Mesothelial cell of epicardium (in vitro differentiated cells): ENCODE measurements at places on chromosomes 12 and 14.

DNA sequence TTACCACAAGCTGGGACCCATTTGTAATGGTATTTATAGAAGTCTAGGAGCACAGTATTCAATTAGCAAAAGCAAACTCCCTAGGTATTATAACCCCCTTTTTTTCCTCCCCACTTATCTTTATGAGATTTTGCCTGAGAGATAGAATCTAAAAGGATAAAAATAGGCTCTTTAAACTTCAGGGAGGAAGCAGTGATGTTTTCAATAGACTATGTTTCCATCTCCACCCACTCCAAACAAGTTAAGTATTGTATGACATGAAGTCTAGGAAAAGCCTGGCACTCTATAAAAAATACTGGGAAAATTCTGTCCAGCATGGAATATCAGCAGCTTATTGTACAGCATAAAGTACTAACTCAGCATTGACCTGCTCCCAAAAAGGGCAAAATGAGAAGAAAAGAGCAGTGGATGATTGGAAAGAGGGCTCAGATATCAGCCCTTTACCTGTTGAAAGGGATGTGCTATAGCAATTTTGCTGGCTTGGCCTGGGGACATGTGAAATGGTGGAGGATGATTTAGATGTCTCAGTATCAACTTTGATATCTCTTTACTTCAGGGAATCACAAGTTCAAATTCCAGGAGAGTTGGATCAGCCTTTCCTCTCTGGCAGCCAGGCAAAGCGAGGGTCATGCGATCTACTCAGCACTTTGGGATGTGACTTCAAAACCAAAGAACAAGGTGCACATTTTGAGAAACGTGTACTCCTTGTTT, 72.4 kb downstream of the IGF1 start:
- H3K36me3 ChIP-seq: no peaks in the 10 kb centered on the region
- peak overlapping the region; percentile 7 for H3K27ac ChIP-seq
- H3K27me3 ChIP-seq: no peaks in the 10 kb centered on the region
- H3K4me1 ChIP-seq: peaks cover 27% of the 10 kb centered on the region
- no peak for DNase-seq
- no peak overlapping the region for H3K4me3 ChIP-seq

DNA sequence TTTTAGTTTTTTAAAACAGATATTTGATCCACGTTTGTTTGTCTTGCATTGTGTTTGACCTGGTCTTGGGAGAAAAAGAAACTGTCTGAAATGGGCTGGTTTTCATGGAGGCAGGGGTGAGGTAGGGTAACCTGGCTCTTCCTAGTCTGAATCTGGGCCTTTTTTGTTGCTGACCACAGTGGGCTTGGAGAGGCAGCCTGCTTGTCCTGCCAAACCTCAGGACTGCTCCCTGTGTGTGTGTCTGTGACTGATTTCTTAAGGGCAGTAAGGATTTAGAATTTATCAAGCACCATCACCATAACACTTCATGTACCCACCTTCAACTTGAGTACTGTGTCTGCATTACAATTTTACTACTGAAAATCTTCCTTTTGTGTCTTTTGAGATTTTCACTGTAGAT, 28.5 kb downstream of the DAAM1 start:
- no peak for DNase-seq
- no peaks in the 10 kb centered on the region for H3K27me3 ChIP-seq
- no peak overlapping the region for H3K4me3 ChIP-seq
- peaks cover 9% of the 10 kb centered on the region for H3K36me3 ChIP-seq
- H3K4me1 ChIP-seq: peaks cover 21% of the 10 kb centered on the region

GRCh38 chr12:108638141-108638827, 4.6 kb upstream of the SELPLG start:
- H3K27me3 ChIP-seq: no peaks in the 10 kb centered on the region
- no peaks in the 10 kb centered on the region for H3K36me3 ChIP-seq
- peaks cover 32% of the 10 kb centered on the region for H3K4me1 ChIP-seq
- DNase-seq: no peak

DNA sequence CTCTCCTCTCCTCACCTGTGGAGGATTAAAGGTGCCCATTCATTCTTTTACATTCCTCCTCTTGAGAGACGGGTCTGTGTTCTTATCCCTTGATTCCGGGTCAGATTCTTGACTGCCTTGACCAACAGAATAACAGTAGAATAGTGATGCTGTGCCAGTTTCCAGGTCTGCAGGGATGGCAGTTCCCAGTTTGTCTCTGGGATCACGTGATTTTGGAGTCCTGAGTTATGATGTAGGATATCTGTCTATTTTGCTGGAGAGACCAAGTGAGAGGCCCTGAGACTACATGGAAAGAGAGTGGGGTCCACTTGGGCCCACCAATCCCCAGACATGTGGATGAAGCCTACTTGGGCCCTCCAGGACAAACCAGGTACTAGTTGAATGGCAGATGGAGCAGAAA, 142.8 kb downstream of the TTC8 start:
- DNase-seq: no peak
- H3K36me3 ChIP-seq: no peaks in the 10 kb centered on the region
- H3K4me3 ChIP-seq: no peak overlapping the region
- no peaks in the 10 kb centered on the region for H3K4me1 ChIP-seq
- H3K27ac ChIP-seq: no peak overlapping the region

DNA sequence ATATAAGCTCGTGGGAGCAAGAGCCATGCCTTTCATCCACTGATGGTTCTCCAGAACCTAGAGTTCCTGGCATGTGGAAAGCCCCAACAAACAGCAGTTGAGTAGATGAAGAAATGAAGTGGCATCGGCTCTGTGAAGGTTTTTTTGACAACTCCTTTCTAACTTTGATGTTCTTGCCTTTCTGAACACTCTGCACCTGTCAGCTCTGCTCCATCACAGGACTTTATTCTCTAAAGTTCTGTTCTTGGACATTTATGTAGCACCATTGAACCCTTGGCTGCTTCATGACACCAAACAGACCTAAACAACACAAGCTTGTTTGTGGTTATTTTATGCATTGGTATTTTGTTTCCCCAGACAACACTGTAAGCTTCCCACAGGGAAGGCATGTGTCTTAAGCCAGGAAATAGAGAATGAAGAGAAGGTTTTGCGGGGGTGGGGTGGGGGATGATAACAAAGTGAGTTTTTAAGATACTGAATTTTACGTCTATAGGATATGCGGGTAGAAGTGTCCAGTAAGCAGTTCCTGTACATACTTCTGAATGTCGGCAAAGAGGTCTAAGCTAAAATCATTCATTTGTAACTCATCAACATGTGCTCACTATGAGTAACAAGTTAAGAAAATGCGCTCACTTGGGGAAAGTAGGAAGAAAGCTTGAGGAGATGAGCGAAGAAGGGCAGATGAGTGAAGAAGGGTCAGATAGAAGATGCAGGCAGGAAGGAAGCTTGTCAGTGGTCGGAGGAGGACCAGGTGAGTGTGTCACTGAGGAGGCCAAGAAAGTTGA, 146.0 kb upstream of the PLEKHG7 start:
- peaks cover 30% of the 10 kb centered on the region for H3K4me1 ChIP-seq
- no peak for DNase-seq
- no peaks in the 10 kb centered on the region for H3K27me3 ChIP-seq
- H3K27ac ChIP-seq: no peak overlapping the region
- H3K4me3 ChIP-seq: no peak overlapping the region

DNA sequence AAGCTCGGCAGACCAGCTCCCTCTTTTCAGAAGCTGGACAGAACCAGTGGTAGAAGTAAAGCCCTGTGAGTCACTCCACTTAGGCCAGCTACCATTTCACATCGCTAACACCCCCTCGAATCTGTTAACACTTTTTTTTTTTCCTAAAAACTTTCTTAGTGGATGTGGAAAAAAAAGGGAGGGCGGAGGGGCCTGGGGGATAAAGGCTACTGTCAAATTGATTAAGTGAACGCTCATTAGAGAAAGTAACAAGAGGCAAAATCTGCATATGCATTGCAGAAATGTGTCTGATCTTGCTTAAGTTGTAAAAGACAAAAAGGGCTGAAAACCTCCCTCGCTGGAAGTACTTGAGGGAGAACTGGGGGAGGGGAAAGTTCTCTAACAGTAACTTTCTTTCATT, 86.6 kb upstream of the OTX2 start:
- H3K27ac ChIP-seq: no peak overlapping the region
- no peak overlapping the region for H3K4me3 ChIP-seq
- peaks cover 18% of the 10 kb centered on the region for H3K27me3 ChIP-seq
- DNase-seq: no peak
- H3K4me1 ChIP-seq: peaks cover 2% of the 10 kb centered on the region

- H3K4me3 ChIP-seq: peak within 1 kb of the TSS; percentile 81
- peak within 1 kb of the TSS; percentile 92 for H3K27ac ChIP-seq
- H3K27me3 ChIP-seq: no peaks in the 10 kb centered on the region
- DNase-seq: peak; percentile 93
- H3K36me3 ChIP-seq: peaks cover 5% of the 10 kb centered on the region
Measured at GRCh38 chr14:92748259-92749016, at the start of gene LGMN. LGMN (minus strand) TSS chr14:92748627; CDS start chr14:92732786, 15,841 bp downstream.

- no peak for DNase-seq
- H3K27ac ChIP-seq: no peak overlapping the region
- no peaks in the 10 kb centered on the region for H3K27me3 ChIP-seq
- peaks cover 13% of the 10 kb centered on the region for H3K4me1 ChIP-seq
- no peak overlapping the region for H3K4me3 ChIP-seq
Measured at GRCh38 chr14:35361141-35361480, 43.4 kb downstream of the NFKBIA start.

DNA sequence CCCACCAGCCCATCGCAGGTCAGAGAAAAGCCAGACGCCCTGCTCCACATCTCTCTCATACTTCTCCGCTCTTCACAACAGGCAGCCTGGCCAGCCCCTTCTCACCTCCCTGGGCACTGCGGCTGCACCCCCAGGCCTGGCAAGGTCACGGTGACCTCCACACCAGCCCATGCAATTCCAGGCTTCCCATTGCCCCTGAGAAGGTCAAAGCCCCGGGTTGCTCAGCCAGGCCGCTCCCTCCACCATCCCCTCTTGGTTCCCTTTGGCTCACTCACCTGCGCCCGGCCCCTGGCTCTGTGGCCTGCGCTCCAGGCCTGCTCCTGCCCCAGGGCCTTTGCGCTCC, 55.4 kb downstream of the GALNT9 start:
- H3K27me3 ChIP-seq: peaks cover 64% of the 10 kb centered on the region
- H3K4me3 ChIP-seq: no peak overlapping the region
- no peak overlapping the region for H3K27ac ChIP-seq
- no peak for DNase-seq

DNA sequence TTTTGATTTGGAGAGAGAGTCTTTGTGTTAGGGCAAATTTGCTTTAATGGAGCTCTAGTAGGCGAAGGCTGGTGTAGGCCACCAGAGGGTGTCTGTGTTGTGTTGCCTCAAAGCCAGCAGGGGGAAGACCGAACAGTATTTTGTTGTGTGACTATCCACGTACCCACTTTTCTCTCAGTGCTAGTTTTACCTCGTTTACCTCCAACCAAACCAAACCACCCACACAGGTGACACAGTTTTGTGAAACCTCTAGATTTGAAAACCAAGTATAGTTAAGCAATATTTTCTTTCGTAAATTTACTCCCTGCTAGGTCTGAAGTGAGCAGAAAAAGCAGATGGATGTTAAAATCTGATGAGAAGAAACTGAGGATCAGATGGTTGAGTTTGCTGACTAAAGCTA, 36.3 kb upstream of the NPFF start:
- peak; percentile 23 for DNase-seq
- peaks cover 15% of the 10 kb centered on the region for H3K4me1 ChIP-seq
- H3K27ac ChIP-seq: peak overlapping the region; percentile 49
- peaks cover 21% of the 10 kb centered on the region for H3K36me3 ChIP-seq

GRCh38 chr12:127025545-127025944, 1241.4 kb upstream of the TMEM132C start:
- DNase-seq: no peak
- no peaks in the 10 kb centered on the region for H3K4me1 ChIP-seq
- no peaks in the 10 kb centered on the region for H3K36me3 ChIP-seq

- no peak overlapping the region for H3K4me3 ChIP-seq
- H3K27ac ChIP-seq: no peak overlapping the region
- DNase-seq: no peak
- peaks cover 2% of the 10 kb centered on the region for H3K27me3 ChIP-seq
Measured at GRCh38 chr14:87767567-87767901, 225.4 kb downstream of the GALC start.

DNA sequence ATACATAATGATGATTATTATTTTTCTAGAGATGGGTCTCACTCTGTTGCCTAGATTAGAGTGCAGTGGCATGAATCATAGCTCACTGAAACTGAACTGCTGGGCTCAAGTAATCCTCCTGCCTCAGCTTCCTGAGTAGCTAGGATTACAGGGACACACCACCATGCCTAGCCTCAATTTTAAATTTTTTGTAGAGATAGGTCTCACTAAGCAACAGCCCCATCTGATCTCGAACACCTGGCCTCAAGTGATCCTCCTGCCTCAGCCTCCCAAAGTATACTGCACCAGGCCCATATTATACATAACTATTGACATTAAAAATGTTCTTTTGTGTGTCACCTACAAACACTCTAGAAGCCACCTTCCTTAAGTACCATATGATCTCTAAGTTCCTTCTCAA, 3.4 kb downstream of the TXNRD1 start:
- H3K27me3 ChIP-seq: no peaks in the 10 kb centered on the region
- no peak overlapping the region for H3K4me3 ChIP-seq
- peaks cover 4% of the 10 kb centered on the region for H3K36me3 ChIP-seq
- peak overlapping the region; percentile 92 for H3K27ac ChIP-seq

DNA sequence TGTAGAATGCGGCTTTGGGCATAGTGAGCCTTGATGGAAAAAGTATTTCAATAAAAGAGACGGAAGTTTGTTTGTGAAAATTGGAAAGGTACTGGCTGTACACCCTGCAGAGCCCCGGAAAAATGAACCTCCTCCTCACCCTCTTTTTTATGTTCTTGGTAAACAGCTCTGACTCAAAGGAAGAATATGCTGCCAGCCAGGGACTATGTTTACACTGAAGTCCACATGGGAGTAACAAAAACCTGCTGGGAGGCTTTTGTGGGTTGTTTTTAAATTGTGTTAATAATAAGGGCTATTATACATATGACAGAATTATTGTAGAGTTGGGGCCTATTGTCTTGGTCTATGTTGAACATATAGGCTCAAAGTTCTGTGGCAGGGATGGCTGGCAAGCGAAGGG, 70.7 kb downstream of the TTC8 start:
- no peak overlapping the region for H3K27ac ChIP-seq
- no peaks in the 10 kb centered on the region for H3K4me1 ChIP-seq
- H3K36me3 ChIP-seq: no peaks in the 10 kb centered on the region
- no peak overlapping the region for H3K4me3 ChIP-seq
- no peak for DNase-seq
- H3K27me3 ChIP-seq: peaks cover 30% of the 10 kb centered on the region

- peak overlapping the region; percentile 98 for H3K27ac ChIP-seq
- H3K4me1 ChIP-seq: peaks cover 29% of the 10 kb centered on the region
- H3K4me3 ChIP-seq: peak overlapping the region; percentile 81
- peaks cover 6% of the 10 kb centered on the region for H3K36me3 ChIP-seq
- DNase-seq: peak; percentile 54
Measured at GRCh38 chr12:12562016-12562483, 613 bp downstream of the DUSP16 start.
